Activated CD8-positive, alpha-beta T cell treated with anti-CD3 and anti-CD28 coated beads, Interleukin-2, amount 10 ng/mL, durations not matched to agents 7 days and 5 days (primary cell): ENCODE measurements at places on chromosomes 6 and 20. TPM values are rescaled to one million over a fixed set of nuclear protein-coding genes. Genes with fewer than 3 reads are reported as not detected.

DNA sequence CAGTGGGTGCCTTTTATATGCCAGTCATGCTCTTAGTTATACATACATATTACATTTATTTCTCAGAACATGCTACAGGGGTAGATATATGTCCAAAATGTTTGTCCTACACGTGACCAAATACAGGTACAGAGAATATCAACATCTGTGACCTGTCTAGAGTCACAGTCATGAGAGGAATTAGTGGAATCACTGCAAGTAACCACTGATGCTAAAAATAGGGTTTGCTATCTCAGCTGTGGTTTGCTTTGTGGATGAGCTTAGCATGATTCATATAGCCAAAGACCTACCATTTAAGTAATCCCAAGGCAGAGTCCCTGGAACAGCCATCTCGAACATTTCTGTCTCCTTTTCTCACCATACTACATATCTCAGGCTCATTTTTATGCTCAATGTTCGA, 32.3 kb downstream of the GSTA3 start:
- no peak for DNase-seq
- peaks cover 7% of the 10 kb centered on the region for H3K27me3 ChIP-seq
- peaks cover 10% of the 10 kb centered on the region for H3K4me1 ChIP-seq
- H3K36me3 ChIP-seq: no peaks in the 10 kb centered on the region
- H3K4me3 ChIP-seq: no peak overlapping the region

The CPNE5 gene
- total RNA-seq: 1.4 TPM

The SGK2 gene
- 0.10 TPM for total RNA-seq

DNA sequence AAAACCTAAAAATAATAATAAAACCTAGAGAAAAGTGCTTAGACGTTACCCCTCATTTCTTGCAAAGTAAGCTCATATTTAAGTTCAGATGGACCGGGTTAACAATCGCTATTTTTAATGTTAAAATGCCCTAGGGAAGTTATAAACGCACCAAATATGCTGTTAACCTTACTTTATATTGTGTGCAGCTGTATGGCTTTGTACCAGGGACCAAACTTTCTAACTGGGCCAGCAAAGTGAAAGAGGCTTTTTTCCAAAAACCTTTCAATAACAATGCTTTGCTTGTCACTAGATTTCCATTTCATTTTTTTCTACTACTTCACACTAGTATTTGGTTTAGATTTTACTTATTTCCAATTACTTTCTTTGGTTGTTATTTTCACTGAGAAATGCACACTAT, 248.5 kb downstream of the FOXC1 start:
- no peak overlapping the region for H3K27ac ChIP-seq
- no peak overlapping the region for H3K4me3 ChIP-seq
- H3K27me3 ChIP-seq: no peaks in the 10 kb centered on the region
- H3K36me3 ChIP-seq: no peaks in the 10 kb centered on the region
- H3K4me1 ChIP-seq: no peaks in the 10 kb centered on the region

DNA sequence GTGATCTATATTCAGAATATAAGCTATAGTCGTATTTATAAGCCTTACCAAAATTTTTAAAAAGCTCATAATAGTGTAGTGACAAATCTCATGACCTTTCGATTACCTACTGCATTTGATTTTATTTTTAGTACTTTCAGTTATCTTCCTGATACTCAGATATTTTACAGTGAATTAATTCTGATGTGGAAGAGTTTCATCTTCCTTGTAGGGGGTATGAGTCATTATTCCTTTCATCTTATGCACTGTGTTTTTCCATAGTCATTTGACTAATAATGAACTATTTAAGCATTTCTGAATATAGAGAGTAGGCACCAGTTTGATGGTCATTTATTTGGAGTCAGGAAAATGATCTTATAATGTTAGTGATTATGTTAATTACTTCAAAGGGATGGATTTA, 36.4 kb downstream of the HDGFL1 start:
- H3K4me3 ChIP-seq: no peak overlapping the region
- H3K27ac ChIP-seq: no peak overlapping the region
- no peaks in the 10 kb centered on the region for H3K27me3 ChIP-seq
- no peak for DNase-seq

DNA sequence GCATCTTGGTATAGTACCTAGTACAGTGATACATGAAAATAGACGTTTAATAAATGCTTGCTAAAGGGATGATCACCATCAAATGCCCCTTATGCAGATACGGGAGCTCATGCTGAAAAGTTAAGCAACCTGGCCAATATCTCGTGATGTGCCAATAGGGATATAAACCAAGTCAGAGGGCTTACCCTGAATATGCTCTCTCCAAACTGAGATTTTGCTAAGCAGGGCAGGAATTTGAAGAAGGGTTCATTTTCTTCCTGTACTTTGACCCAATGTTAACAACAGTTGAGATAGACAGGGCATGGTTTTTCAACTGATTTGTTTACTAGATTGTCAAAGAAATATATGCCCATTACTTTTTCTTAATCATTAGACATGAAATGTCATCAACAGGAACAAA, 219.3 kb upstream of the PREP start:
- no peak overlapping the region for H3K27ac ChIP-seq
- H3K4me3 ChIP-seq: no peak overlapping the region
- H3K4me1 ChIP-seq: peaks cover 23% of the 10 kb centered on the region
- H3K27me3 ChIP-seq: peaks cover 10% of the 10 kb centered on the region
- H3K36me3 ChIP-seq: peaks cover 3% of the 10 kb centered on the region
- no peak for DNase-seq

The ANGPT4 gene
- not detected for total RNA-seq

DNA sequence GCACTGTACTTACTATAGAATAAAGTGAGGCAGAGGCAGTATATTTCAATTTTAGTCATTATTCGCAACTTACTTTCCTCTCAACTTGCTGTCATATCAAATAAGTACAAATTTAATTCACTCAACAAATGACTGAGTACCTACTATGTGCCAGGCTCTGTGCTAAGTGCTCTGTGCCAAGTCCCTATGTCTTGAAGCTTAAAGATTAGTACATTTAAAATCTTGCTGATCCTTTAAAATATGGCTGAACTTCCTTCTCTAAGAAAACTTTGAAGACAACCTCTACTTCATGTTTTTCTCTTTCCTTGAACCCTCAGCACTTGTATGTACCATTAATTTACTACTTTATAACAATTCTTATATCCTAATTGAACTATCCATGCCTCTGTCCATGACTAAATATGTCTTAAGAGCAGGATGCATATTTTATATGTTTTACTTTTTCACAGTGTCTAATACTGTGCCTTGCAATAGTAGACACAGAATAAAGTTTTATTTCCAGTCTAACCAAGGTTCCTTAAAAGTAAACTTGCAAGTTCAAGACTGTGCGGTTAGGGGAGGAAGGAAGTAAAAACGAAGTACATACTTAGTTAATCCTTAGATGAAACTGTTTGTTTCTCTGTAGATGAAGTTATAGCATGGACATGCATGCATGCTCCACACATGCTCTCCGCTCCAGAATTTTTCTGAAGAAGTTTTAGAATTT, 10.0 kb upstream of the LATS1 start:
- peak overlapping the region; percentile 85 for H3K27ac ChIP-seq
- peaks cover 32% of the 10 kb centered on the region for H3K4me1 ChIP-seq
- DNase-seq: no peak
- H3K4me3 ChIP-seq: peak overlapping the region; percentile 11

DNA sequence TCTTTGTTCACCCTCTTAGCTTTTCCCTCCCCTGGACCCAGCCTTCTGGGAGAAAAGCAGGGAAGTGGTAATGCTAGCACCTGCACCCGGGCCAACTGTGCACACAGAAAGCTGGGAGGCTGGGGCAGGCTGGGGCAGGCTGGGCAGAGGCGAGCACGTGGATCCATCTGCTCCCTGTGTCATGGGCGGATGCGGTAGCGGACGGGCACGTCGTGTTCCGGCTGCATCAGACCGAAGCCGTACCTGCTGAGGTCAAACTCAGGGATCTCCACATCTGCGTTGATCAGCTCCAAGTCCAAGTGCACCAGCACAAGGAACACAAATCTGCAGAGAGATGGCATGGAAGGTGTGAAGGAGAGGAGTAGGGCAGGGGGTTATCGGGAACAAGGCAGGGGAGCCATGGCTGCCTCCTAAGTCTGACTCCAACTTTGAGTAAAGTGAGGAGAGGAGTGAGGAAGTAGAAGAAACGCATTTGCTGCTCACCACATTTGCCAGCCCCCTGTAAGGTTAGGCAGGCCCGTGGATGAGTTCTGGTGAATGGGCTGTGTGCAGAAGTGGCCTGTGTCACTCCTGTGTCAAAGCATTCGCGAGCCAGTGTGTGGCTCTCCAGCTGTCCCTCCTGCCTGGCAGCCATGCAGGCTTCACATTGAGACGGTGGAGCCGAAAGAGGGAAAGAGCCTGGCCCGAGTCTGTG, 25.4 kb upstream of the KCNB1 start:
- no peak overlapping the region for H3K27ac ChIP-seq
- no peak overlapping the region for H3K4me3 ChIP-seq
- peaks cover 12% of the 10 kb centered on the region for H3K27me3 ChIP-seq
- no peaks in the 10 kb centered on the region for H3K36me3 ChIP-seq
- H3K4me1 ChIP-seq: no peaks in the 10 kb centered on the region

GRCh38 chr6:39188571-39188970, 40.7 kb downstream of the KCNK5 start:
- peaks cover 31% of the 10 kb centered on the region for H3K36me3 ChIP-seq
- H3K27ac ChIP-seq: peak overlapping the region; percentile 81
- H3K4me3 ChIP-seq: no peak overlapping the region
- H3K27me3 ChIP-seq: no peaks in the 10 kb centered on the region
- DNase-seq: peak; percentile 27

GRCh38 chr6:148240861-148241477, 101.7 kb upstream of the SASH1 start:
- H3K27me3 ChIP-seq: peaks cover 3% of the 10 kb centered on the region
- no peak overlapping the region for H3K4me3 ChIP-seq
- H3K36me3 ChIP-seq: no peaks in the 10 kb centered on the region

The PRKN gene
- total RNA-seq: 0.63 TPM

The CTAGE9 gene
- total RNA-seq: not detected

GRCh38 chr6:1708122-1708521, 98.4 kb downstream of the FOXC1 start:
- no peak overlapping the region for H3K27ac ChIP-seq
- H3K27me3 ChIP-seq: no peaks in the 10 kb centered on the region
- no peak for DNase-seq
- H3K4me3 ChIP-seq: no peak overlapping the region

DNA sequence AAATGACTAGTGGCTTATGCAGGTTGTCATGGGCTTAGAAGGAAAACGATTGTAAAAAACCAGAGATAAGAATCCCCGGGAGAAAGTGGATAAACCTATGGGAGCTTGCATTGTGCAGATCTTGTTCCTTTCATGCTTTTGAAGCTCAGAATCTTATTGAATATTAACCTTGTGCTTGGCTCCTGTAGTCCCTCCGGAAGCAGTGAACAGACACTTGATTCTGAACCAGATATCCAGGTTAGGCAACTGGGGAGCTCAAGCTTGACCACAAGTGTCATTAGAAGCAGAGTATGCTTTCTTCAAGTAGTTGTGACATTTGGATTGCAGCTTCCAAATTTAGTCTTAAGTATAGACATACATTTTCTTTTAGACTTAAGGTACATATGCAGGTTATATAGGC, 212.6 kb upstream of the MOCS1 start:
- no peaks in the 10 kb centered on the region for H3K27me3 ChIP-seq
- no peak overlapping the region for H3K4me3 ChIP-seq
- no peak for DNase-seq
- no peaks in the 10 kb centered on the region for H3K4me1 ChIP-seq
- no peak overlapping the region for H3K27ac ChIP-seq

DNA sequence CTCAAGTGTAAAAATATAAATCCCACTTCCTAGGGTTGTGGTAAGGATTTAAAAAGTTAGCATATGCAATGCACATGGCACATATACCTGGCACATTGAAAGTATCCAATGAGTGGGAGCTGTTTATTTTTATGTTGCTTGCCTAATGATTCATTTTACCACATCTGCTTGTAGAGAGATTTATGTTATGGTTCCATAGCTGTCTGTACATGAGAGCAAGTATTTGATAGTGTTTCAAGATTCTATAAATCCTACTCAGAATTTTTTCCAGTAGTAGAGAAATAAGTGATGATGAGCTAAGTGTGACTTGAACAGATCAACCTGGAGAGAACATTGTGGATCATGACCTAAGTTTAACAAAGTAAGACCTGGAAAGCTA, 125.3 kb upstream of the SPTLC3 start:
- DNase-seq: no peak
- H3K4me3 ChIP-seq: no peak overlapping the region
- H3K36me3 ChIP-seq: no peaks in the 10 kb centered on the region
- H3K27me3 ChIP-seq: no peaks in the 10 kb centered on the region
- H3K27ac ChIP-seq: no peak overlapping the region

DNA sequence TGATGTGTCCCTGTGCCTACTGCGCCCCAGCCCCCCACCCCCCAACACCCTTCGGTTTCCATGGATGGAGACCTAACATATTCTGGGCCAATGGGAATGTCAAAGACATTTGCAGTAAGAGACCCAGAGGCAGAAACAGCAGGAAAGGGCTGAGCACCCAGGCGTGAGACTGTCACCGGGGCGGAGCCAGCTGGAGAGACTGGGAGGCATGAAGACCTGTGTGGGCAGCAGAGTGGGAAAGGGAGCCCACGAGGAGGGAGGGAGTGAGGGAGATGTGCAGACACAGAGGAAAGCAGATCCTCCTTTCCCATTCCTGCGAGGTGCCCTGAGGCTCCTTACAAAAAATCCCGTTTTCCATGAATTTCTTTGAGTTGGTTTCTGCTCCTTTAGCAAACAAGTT, 150.2 kb downstream of the FOXC1 start:
- H3K36me3 ChIP-seq: peaks cover 2% of the 10 kb centered on the region
- no peak overlapping the region for H3K4me3 ChIP-seq
- no peak for DNase-seq
- no peak overlapping the region for H3K27ac ChIP-seq
- H3K27me3 ChIP-seq: no peaks in the 10 kb centered on the region
- H3K4me1 ChIP-seq: no peaks in the 10 kb centered on the region

DNA sequence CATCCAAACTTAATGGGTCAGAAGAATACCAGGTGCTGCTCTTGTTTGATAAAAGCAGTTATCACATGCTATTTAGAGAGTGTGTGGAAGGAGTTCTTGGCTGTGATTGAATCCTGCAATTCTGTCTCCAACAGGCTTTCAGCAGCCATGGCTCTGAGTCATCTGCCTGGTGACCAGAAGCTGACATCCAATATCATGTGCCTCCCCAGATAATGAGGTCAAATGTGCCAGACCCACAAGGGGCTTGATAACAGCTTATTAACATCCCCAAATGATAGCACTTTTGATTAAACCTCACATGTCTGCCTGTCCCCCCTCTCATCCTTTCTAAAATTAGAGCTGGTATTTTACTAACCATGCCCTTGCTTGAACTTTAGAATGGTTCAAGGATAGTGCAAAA, 175.7 kb upstream of the PLN start:
- no peak overlapping the region for H3K4me3 ChIP-seq
- DNase-seq: no peak
- H3K36me3 ChIP-seq: no peaks in the 10 kb centered on the region
- no peaks in the 10 kb centered on the region for H3K27me3 ChIP-seq

GRCh38 chr20:19098806-19099578, 113.5 kb upstream of the SLC24A3 start:
- no peaks in the 10 kb centered on the region for H3K4me1 ChIP-seq
